ENCODE measurements at places on chromosomes 7 and 10.

GRCh38 chr10:120584786-120585185 is 127.8 kb downstream of the PLPP4 start:
- no peak for DNase-seq

GRCh38 chr10:48554656-48555055 is 50.2 kb downstream of the ARHGAP22 start:
- peak; percentile 32 for DNase-seq

DNA sequence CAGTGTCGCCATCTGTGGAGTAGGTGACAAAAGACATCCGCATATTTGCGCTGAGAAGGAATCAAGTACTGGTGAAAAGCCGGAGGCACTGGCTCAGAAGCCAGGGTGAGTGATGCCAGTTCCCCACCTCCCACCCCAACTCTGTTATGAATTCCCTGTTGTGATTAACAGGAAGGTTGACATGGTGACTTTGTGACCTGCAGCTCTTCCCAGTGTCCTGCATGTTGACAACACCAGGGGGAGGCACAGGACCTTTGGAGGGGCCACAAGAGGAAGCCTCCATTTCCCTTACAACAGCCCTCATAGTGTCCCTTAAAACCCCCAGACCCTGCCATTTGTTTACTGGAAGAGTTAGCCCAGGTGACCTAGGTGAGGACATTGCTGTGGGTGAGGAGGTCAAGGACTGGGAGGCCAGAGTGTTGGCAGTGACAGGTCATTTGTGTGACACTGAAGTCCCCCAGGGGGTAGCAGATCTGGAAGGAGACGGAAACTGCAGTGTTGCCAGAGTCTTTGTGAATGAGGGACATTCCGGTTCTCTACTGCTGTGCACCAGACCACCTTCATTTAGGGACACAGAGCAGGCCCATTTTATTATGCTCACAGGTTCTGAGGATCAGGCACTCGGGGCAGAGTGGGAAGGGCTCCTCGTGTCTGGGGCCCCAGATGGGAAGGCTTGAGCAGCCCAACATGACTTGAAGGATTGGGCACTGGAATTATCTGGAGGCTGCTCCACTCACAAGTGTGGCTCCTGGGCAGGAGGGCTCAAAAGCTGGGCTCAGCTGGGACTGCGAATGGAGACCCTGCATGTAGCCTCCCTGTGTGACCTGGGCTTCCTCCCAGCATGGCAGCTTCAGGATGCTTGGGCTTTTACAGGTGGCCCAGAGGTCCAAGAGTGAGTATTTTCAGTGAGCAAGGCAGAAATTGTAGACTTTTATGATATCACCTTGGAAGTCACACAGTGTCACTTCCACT is 13.0 kb upstream of the ANTXRL start:
- no peak for DNase-seq

GRCh38 chr7:73338321-73338720 is 10.4 kb downstream of the FKBP6 start:
- no peak for DNase-seq

GRCh38 chr7:134820778-134821177 is 41.3 kb downstream of the CALD1 start:
- DNase-seq: no peak
